ENCODE measurements at places on chromosomes 5 and 9.

DNA sequence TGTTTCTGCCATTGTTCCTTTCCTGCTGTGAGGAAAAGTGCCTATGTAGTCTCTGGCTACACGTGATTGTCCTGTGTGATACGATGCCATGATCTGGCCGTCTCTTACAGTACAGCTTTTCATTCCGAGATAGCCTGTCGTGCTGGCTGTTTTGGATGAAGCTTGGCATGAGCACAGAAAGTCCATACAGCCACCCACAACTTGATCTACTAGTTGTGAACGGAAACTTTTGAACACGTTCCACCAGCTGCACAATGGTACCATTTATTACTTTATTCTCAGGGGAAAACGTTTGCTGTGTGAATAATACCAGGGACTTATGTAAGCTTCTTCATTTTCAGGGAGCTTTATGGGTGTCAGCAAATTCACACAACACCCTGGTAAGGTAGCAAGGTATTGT lies 217.6 kb upstream of the ANKRD55 start:
- no peak for DNase-seq

DNA sequence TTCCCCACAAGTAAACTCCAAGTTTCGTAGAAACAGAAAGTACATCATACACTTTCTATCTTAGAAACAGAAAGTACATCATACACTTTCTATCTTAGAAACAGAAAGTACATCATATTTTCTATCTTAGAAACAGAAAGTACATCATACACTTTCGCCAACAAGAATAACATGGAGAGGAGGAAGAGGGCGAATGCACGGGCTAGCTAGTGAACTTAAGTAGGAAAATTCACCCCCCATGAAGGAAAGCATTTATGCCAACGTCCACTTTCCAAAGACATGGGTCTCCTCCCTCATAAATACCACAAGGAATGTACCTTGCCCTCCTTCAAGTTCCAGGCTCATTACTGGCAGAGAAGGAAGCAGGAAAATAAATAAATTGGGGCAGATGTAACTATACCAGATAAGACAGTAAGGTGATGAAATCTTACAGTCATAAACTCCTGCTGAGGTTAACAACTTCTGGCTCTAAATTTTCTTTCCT lies 64.7 kb downstream of the FRMD3 start:
- no peak for DNase-seq

GRCh38 chr5:1765141-1765879 lies 34.3 kb downstream of the MRPL36 start:
- no peak for DNase-seq

- DNase-seq: peak; percentile 46
Observed at GRCh38 chr5:142014911-142015584, 2.2 kb upstream of the GNPDA1 start.

- no peak for DNase-seq
Observed at GRCh38 chr9:8660383-8660782, 860.8 kb upstream of the DMAC1 start.

DNA sequence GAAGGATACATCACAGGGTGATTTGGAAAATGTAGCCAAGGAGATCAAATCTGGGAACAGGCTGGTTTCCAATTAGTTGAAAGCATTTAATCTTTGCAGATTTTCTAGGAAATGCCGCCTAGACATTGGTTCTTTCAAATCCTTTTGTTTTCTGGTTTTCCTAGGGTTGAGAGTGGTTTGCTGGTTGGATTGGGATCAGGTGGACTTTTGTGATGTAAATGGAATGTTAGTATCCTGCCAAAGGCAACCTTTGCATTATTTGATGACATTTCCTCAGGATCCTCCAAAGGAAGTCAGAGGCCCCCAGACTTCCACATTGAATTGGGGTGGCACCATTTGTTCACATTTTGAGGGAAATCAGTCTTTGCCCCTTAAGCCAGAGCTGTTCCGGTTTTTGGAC lies 245.5 kb upstream of the RPS23 start:
- no peak for DNase-seq

- DNase-seq: no peak
Observed at GRCh38 chr5:38208782-38209378, 49.5 kb upstream of the EGFLAM start.

- no peak for DNase-seq
Observed at GRCh38 chr9:91741522-91741921, 208.5 kb downstream of the ROR2 start.

DNA sequence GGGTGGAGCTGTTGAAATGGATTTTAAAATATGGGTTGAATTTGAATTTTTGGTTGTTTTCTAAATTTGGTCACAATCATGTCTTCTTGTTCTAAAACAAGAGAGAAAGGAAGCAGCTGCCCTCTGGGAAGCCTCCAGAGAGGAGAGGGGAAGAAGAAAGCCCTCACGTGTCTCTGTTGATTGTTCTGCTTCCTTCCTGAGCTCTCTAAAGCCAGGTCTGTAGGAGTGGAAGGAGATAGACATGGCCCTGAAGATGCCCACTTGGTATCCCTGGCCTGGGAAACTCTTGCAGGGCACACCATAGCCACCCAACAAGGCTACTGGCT lies 59.6 kb downstream of the GALNT12 start:
- DNase-seq: no peak

- peak; percentile 19 for DNase-seq
Observed at GRCh38 chr9:132486706-132487350, 76.8 kb downstream of the CFAP77 start.

DNA sequence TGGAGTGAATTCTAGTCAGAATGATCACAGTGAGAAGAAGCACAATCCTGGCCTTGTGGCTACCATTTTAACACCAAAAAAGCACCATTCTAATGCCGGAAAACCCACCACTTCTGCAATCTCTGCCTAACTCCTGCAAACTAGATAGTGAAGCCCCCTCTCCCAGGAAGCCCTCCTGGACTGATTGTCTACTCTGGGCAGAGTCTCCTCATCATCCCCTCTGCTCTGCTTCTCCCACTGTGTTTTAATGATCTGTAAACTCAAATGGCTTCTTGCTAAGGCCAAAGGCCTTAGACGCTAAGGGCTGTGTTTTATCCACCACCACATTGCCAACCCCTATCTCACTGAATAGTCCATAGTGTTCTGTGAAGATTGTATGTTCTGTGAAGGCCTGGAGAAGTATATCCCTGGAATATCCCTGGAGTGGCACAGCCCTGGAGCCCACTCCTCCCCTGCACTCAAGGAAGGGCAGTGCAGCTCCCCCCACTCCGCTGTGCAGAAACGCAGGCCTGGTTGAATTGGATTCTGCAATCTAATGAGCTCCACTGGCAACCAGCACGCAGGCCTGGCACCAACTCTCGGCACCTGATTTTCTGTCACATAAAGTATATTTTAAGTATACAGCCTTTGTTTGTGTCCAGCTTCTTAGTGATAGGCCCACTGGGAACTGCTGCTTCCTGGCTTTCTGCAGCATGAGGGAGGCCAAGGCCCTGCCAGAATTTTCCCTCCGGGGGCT lies 126.3 kb downstream of the ATPSCKMT start:
- DNase-seq: no peak

DNA sequence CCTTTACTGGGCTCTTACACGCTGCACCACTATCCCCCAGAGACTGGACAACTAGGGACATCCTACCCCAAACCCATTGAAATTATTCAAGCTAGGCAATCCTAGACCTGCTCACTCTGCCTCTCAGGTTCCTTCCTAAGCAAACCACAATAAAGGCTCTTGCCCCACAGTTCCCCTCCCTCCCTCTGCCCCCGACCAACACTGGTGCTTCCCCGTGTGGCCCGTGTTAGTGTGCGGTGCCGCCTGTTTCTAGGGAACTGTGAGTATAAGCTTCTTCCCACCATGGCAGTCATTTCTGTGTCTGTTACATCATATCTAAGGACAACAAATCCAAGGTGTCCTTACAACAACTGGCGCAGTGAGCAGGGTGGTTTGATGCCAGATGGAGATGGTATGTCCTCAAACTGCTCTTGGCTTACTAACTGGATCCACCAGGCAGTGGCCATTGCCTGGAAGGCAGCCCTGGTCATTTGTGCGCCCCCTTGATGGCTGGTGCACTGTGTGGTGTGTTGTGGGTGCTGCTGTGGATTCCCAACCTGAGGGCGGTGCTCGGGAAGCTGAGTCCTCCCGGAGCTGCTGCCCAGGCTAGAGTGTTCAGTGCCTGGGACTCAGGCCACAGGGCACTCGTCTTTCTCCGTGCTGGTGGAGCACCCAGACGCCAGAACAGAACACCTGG lies 8.4 kb upstream of the MXD3 start:
- no peak for DNase-seq

- DNase-seq: no peak
Observed at GRCh38 chr5:172469697-172470096, 15.4 kb upstream of the SH3PXD2B start.

DNA sequence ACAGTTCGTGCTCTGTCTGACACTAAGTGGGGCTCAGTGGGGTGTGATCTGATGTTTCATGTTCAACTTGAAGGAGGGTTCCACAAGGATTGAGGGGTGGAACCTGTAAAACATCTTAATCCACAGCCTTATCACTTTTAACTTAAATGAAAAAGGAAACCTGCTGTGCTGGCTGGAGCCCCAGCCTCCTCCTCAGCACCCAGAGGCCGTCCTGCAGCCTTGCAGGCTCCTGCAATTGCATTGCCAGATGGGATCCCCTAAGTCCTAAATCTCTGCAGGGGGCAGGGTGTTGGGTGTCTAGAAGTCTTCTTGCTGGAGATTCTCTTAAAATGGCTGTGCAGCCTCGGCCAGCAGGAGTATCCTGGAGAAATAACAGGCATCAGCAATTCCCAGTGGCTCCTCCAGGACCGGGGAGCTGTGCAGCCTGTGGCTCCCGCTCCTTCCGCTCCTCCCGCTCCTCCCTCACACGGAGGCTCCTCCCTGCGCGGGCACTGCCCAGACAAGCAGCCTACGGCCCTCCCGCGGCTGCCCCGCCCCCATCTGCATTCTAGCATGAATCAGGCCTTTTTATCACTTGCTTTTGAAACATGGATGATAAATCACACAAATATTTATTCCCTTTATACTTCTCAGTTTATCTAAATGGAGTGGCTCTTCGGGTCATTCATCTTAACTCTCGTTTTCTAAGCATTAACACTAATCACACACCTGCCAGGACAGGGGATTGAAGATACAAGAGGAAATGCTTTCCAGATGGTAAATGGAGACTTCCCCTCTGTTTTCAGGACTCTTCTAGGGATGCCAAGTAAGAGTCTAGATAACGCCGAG lies 131.0 kb downstream of the ADAMTS16 start:
- DNase-seq: no peak

DNA sequence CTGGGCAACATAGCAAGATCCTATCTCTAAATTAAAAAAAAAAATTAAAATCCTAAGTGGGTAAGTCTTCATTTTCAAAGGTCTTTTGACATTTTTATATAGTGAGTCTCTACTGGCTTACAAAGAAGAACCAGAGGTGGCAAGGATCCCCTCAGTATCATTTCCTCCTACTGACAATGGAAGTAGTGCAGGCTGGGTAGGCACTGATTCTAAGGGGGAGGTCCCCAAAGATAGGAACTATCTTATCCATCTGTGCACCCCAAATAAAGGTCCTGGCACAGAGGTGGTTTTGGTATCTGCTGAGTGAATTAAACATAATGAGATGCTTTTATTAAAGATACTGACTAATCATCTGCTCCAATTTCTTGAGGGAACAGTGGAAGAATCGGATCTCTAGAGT lies 4.2 kb downstream of the FAM193B start:
- DNase-seq: no peak

- no peak for DNase-seq
Observed at GRCh38 chr5:149770236-149770635, 40.1 kb downstream of the PPARGC1B start.

GRCh38 chr5:180214870-180215770 lies 6.1 kb upstream of the RASGEF1C start:
- DNase-seq: no peak

- no peak for DNase-seq
Observed at GRCh38 chr5:68405026-68405684, 189.6 kb downstream of the PIK3R1 start.

- DNase-seq: no peak
Observed at GRCh38 chr9:90019626-90020025, 414.8 kb downstream of the GADD45G start.

GRCh38 chr5:94968507-94969095 lies 316.3 kb downstream of the MCTP1 start:
- DNase-seq: no peak

GRCh38 chr9:131094622-131095021 lies 1.7 kb upstream of the AIF1L start:
- no peak for DNase-seq

GRCh38 chr5:14847471-14847870 lies 24.1 kb downstream of the ANKH start:
- DNase-seq: no peak

DNA sequence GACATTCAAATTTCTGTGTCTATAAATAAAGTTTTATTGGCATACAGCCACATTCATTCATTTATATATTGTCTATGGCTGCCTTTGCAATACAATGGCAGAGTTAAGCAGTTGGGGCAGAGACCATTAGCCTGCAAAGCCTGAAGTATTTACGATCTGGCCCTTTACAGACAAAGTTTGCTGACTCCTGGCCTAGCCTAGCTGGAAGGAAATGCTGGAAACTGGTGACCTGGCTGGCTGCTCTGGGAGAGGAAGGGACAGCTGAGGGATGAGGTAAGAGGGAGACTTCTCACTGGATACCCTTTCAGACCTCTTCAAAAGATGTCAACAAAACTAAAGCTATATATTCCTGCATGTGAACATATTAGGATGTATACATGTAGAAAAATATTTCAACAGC lies 66.0 kb upstream of the PPARGC1B start:
- no peak for DNase-seq

GRCh38 chr5:178279723-178280438 lies 47.3 kb upstream of the PHYKPL start:
- peak; percentile 27 for DNase-seq

DNA sequence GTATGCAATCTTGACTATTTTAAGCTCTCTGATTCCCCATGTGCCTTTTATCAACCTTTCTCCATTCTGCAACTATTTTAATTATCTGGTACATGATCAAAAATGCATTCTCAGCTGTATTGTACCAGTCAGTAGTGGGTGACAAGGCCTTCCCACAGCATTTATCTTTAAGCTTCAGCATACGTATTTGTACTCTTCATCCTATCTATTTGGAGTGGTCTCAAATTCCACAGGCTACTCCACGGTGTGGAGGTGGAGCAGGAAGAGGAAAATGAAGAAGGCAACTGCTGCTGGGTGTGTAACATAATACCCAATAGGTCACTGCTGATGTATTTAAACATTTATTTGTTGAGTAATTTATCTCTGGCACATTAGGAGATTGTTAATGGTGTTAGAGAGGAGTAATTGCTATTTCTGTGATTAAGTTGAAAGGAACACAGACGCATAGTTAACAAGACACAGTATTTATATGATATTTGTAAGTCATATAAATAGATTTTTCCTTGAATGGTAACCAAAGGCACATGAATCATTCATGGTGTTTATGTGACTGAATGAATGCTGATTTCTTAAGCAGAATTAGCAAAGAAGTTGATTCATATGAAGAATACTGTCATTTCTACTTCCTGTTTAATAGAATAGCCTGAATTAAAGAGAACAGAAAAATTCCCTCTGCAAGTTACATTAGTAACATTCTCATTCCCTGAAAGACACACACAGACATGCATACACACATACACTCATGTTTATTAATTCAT lies 153.8 kb upstream of the NR3C1 start:
- DNase-seq: no peak

GRCh38 chr5:156036640-156037039 lies 290.3 kb upstream of the SGCD start:
- DNase-seq: no peak

GRCh38 chr5:133360693-133361472 lies 251.5 kb downstream of the FSTL4 start:
- DNase-seq: no peak

GRCh38 chr5:72378639-72379289 lies 58.6 kb downstream of the PTCD2 start:
- no peak for DNase-seq
